ENCODE measurements at places on chromosomes 1 and 21.

DNA sequence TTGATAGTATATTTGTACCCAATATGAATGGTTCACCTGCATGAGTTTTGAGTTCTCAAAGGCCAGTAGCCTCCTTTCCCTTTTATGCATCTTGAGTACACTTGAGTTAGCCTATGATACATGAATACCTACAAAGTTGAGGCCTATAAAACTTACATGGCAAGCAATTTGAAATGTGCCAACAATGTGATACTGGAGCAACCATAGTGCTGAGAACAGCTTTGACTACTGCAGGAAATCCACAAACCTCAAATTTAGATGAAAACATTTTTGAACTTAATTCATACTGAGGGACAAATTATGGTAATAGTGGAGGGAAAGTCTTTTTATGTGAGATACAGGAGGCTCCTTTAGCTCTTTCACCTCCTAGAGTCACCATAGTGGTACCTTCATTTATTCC lies 37.4 kb downstream of the LEPR start:
- no peak for DNase-seq

GRCh38 chr21:34536820-34537219 lies 24.8 kb upstream of the KCNE1 start:
- DNase-seq: no peak

GRCh38 chr1:234934611-234935033 lies 194.0 kb downstream of the TOMM20 start:
- no peak for DNase-seq

DNA sequence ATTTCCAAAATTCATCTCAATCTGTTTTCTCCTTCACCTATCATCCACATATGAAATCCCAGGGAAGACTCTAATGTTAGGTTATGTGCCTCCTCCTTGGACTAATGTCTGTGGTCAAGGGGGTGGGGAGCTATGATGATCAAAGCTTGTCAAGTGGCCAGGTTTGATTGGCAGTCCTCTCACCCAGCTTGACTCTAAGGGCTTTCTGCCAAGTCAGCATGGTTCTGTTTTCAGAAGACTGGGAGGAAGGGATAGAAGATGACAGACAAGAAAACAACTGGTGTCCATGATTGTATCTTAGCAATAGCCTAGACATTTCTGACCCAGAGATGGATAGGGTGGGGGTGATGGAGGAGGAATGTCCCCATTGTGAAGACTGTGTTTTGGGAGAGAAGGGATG lies 9.1 kb upstream of the THEM5 start:
- no peak for DNase-seq

GRCh38 chr1:220828950-220829586 lies 42.4 kb downstream of the MTARC1 start:
- no peak for DNase-seq

DNA sequence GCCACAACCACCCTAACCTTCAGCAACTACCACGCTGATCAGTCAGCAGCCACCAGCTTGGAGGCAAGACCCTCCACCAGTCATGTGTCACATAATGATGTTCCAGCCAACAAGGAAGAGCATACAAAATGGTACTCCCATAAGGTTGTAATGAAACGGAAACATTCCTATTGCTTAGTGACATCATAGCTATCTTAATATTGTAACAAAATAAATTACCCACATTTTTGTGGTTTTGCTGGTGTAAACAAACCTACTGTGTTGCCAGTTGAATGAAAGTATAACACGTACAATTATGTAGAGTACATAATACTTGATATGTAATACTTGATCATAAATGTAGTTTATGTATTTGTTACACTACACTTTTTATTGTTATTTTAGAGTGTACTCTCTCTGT lies 1363.2 kb upstream of the ADGRL4 start:
- DNase-seq: no peak

DNA sequence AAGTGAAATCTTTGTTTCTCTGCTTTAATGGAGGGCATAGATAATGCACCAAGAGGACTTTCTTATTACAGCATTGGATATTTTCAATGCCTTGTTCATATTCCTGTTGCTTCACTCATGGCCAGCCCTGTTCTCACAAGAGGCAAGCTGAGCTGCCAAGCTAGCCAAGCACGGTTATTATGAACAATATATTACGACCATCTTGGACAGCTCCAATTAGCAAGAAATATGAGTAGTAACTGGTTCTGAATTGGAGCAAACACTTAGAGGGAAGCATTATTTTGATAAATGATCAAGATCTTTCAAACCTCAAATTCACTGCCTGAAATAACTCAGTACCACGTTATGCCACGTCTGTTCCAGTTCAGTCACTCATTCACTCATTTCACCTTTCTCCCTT lies 159.8 kb downstream of the SETD4 start:
- no peak for DNase-seq

Measured in esophagus squamous epithelium (tissue), 5 donors.